T-helper 1 cell (primary cell): ENCODE measurements at places on chromosomes 5 and 9.
A peak's percentile ranks its signal among the peaks of the same experiment; 100 is the strongest.

DNA sequence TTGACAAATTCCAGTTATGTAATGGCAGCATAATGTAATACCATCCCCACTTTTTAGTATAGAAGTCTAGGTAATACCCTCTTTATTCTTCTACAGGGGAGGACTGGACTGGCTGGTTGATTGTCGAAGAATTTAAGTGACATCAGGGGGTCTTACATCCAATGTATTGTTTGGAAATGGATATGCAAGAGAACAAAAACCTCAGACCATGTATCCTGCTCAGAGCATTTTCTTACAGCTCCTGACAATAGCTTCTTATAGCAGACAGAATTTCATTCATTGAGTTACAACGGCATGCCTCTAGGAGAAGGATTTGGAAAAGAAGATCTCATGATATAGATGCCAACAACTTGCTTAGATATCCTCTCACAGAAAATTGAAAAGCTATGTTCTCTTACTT lies 2032.3 kb downstream of the EFNA5 start:
- no peak for DNase-seq

- DNase-seq: no peak
Measured at GRCh38 chr5:120375248-120375647, 88.9 kb upstream of the PRR16 start.

- no peak for DNase-seq
Measured at GRCh38 chr9:126393876-126394275, 67.2 kb downstream of the MVB12B start.

DNA sequence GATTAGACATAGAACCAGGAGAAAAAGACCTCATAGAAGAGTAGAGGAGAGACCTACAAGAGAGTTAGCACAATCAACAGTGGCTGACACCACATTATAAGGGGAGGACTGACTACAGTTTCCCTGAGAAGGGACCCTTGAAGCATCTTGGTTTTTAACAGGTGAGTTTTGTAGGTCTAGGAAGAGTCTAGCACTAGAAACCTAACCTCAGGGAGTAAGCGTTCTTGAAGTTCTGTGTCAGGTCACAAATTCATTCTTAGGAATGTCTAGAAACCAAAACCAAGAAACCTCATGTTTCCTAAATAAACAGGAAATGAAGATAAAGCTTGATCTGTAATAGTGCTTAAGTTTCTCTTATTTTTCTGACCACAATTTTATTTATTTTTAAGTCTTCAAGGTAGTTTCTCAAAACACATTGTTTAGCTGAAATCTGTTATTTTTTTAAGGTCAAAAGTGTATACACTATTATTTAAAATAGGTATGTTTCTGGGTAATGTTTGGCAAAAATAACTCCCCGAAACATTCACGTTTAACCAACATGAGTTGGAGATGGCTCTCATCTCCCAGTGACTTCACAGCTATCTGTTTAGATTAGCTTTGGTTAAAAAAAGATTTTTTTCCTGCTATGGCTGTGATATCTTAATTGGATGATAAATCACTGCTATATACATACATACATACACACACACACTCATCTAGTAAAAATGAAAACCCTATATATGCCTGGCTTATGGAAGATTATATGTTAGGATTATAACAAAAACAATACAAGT lies 37.1 kb downstream of the MAP3K1 start:
- DNase-seq: no peak

- no peak for DNase-seq
Measured at GRCh38 chr5:114581136-114581535, 219.3 kb downstream of the KCNN2 start.

DNA sequence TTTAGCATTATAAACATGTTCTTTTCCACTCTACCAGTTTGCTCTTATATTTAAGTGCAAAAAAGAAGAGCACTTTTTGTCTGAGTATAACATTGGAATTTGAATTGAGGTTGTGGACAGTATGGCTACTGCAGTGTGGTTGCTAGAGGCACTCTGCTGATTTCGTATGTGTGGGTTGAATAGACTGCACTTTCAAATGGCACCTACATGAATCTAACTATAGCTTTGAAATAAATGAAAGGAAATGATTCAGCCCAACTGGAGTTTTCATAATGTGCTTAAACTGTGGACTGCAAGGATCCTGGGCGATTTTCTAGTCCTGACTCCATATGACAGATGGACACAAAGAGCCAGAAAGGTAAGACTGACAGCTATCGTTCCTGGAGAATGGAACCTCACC lies 657.6 kb upstream of the RIOK2 start:
- DNase-seq: no peak

DNA sequence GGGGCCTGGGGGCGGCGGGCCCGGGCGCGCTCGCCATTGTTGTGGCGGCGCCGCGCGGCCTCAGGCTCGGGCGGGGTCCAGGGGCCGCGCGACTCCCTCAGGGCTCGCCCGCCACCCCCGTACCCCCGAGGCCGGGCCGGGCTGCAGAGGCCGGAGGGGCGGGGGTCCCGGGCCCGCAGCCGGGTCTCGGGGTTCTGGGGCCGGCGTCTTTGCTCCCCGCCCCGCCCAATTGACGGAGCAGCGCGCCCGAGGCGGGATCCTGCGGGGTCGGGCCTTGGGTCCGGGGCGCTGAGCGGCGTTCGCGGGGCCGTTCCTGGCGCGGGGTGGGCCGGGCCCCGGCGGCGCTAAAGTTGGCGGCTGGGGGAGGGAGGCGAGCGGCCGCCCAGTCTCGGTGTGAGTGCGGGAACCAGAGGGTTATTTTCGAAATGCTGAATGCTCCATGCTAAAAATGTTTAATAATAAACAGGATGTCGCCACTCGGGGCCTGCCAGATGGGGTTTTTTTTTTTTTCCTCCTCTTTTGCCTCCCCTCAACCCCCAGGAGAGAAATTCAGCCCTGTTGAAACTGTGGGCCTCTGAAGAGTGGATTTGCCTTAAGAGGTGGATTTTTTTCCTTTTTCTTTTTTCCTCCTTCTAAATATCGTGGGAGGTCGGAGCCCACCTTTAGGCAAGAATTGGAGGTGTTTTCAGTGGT lies 724 bp downstream of the PRRC2B start:
- DNase-seq: peak; percentile 53

GRCh38 chr5:152329207-152329606 lies 75.9 kb downstream of the NMUR2 start:
- DNase-seq: no peak
